ENCODE measurements at places on chromosomes 1 and 21.
A peak's percentile ranks its signal among the peaks of the same experiment; 100 is the strongest.

- no peak for DNase-seq
Observed at GRCh38 chr1:228756457-228756856, 21.2 kb downstream of the RHOU start.

DNA sequence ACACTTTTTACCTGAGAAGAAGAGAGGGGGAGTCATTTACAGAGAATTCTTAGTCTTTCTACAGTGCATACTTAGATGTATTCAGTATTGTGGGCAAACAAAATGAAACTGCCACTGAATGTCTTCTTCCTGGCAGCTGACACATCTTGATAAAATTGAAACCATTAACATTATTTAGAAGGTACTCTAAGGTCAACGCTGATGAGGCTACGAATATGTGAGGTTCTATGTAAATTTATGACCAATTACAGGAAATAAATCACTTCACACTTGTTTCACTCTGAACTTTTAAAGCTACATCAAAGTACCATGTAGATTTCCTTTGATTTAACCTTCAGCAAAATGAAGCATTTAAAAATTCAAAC lies 51.3 kb upstream of the GFI1 start:
- peak; percentile 56 for DNase-seq

DNA sequence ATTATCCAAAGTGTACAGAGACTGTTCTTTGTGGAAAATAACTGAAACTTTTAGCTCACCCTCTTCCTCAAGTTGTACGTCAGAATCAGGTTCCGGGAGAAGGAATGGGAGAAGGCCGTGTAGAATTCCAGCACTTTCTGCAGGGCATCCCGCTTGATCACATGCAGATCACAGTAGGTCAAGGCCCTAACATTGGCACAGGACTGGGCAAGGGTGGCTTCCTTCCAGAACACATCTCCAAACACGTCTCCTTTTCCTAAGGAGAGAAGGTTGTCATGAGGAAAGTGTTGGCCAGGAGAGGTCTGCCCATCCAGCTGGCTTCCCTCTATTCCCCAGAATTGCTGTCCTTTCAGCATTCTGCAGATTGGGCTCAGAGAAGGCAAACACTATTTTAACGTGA lies 358.7 kb downstream of the KCNH1 start:
- no peak for DNase-seq

DNA sequence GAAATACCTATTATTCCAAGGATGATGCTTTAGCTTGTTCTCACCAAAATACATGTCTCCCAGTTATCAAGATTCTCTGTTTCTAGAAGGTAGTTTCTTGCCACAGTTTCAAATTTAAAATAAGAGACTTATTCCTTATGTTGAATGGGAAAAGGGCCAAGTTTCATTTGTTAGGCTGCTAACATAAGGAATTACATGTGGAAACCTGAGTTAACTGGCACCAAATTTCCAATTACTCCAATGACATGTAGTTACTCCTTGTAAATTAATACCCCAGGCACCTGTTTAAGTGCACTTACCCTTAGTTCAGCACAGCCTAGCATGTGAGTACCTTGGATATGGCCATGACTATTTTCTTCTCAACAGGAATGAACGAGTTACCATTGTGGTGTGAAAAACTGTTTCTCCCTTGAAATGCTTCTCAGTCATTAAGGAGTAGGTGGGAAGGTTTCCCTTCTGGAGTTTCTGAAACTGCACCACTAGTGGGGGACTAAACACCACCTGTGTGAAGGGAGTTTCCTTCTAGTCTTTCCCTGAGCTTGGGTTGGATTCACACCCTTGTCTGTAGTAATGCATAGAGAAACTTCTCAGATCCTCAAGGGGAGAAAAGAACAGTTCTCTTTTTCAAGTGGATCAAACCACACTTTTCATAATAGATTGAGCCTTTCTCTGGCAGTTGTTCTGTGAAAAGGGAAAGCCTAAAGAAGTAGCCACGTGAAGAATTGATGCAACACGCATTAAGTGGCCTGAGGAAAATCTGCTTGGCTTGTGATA lies 32.3 kb upstream of the LRRC8C start:
- DNase-seq = no peak
